ENCODE measurements at places on chromosomes 3 and 15. TPM values are rescaled to one million over a fixed set of nuclear protein-coding genes. Genes with fewer than 3 reads are reported as not detected.

GRCh38 chr3:187066228-187066995 lies 72.9 kb downstream of the RPL39L start:
- peak; percentile 53 for DNase-seq
- no peaks in the 10 kb centered on the region for H3K36me3 ChIP-seq
- H3K27ac ChIP-seq: no peak overlapping the region
- no peaks in the 10 kb centered on the region for H3K27me3 ChIP-seq
- H3K4me3 ChIP-seq: no peak overlapping the region
- H3K4me1 ChIP-seq: peaks cover 12% of the 10 kb centered on the region

DNA sequence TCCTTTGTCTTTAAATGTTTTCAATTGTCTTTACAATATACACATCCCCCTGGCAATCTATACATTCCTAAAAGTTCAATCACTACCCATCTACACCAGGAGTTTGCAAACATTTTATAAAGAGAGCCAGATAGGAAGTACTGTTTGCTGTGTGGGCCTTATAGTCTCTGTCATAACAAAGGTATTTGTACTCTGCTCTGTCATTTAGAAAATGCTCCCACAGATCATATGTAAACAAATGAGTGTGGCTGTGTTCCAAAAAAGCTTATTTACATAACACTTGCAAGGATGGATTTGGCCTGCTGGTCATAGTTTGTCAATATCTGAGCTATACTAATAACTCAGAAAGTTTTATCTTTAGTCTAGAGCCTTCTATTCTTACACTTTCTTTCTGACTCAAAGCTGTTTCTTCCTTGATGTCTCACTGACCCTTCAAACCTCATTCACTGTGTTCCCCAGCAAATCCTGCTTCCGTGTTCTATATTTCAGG lies 511.9 kb downstream of the GBE1 start:
- no peaks in the 10 kb centered on the region for H3K27me3 ChIP-seq
- H3K27ac ChIP-seq: no peak overlapping the region
- no peak for DNase-seq

DNA sequence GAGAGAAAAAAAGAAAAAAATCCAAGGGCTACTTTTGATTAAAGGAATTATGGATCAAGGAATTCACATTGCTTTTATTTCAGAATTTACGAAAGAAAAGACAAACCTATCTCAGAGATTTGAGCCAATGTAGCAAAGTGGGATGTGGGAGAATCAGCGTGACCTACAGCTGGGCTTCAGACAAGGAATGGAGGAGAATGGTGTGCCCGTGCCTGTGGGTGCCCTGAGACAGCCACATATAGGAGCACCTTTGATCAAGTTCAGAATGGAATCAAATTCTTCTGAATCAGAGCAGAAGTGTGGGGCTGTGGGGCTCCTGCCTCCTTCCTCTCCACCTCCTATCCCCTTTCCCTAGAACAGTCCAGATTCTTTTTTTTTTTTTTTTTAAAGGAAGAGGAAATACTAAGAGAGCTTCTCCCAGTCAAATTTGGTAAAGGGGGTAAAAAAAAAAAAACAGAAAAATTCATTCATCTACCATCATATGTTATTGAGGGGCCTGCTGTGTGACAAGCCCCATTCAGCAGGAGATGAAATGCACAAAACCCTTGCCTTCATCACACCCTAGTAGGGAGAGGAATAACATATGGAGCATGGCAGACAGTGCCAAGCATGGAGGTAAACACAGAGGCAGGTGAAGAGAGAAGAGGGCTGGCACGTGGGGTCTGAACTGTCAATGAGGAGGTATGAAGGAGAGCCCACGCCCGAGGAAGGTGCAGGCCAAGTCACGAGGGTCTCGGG lies 25.0 kb upstream of the MUSTN1 start:
- no peak for DNase-seq
- no peak overlapping the region for H3K4me3 ChIP-seq
- no peaks in the 10 kb centered on the region for H3K4me1 ChIP-seq
- no peaks in the 10 kb centered on the region for H3K27me3 ChIP-seq
- no peak overlapping the region for H3K27ac ChIP-seq

The AP3B2 gene
- 1.2 TPM for total RNA-seq

The IL17RE gene
- 1.2 TPM for total RNA-seq

The SHF gene
- total RNA-seq: 4.6 TPM

The ECE2 gene
- 0.69 TPM for total RNA-seq
